ENCODE measurements at places on chromosomes 4 and X. TPM values are rescaled to one million over a fixed set of nuclear protein-coding genes. Genes with fewer than 3 reads are reported as not detected.

SHOX gene
- total RNA-seq: not detected

AFM gene
- not detected for total RNA-seq

TBC1D9 gene
- 9.7 TPM for total RNA-seq

PHOX2B gene
- total RNA-seq: not detected

CXorf65 gene
- total RNA-seq: not detected

CXCL10 gene
- total RNA-seq: 0.57 TPM

TXK gene
- total RNA-seq: 4.0 TPM

GAGE1 gene
- not detected for total RNA-seq

SLC6A14 gene
- 34.8 TPM for total RNA-seq

HHIP gene
- total RNA-seq: not detected

JAKMIP1 gene
- total RNA-seq: 0.67 TPM

NPY1R gene
- 0.48 TPM for total RNA-seq

MBNL3 gene
- 22.5 TPM for total RNA-seq

AMBN gene
- not detected for total RNA-seq

HEPH gene
- total RNA-seq: 11.1 TPM

NAP1L2 gene
- 0.97 TPM for total RNA-seq

SERTM2 gene
- not detected for total RNA-seq

ASB11 gene
- not detected for total RNA-seq

TLR10 gene
- 0.38 TPM for total RNA-seq

RNF128 gene
- total RNA-seq: 9.5 TPM

ZFX gene
- total RNA-seq: 66.2 TPM

VEGFD gene
- total RNA-seq: 0.35 TPM

SYTL4 gene
- 5.5 TPM for total RNA-seq

S100G gene
- total RNA-seq: not detected

AMOT gene
- 6.7 TPM for total RNA-seq

EDA2R gene
- 0.40 TPM for total RNA-seq

SAGE1 gene
- not detected for total RNA-seq

FAM133A gene
- total RNA-seq: not detected

CYLC1 gene
- total RNA-seq: not detected

NALF2 gene
- total RNA-seq: not detected

PDE5A gene
- total RNA-seq: 1.9 TPM

MAOB gene
- 3.3 TPM for total RNA-seq

GRK4 gene
- 2.9 TPM for total RNA-seq

All from esophagus squamous epithelium (tissue), 5 donors.